Left ventricle myocardium superior (tissue), 1 donor: ENCODE measurements at places on chromosomes 11 and 22. TPM values are rescaled to one million over a fixed set of nuclear protein-coding genes. Genes with fewer than 3 reads are reported as not detected.
A peak's percentile ranks its signal among the peaks of the same experiment; 100 is the strongest.

DNA sequence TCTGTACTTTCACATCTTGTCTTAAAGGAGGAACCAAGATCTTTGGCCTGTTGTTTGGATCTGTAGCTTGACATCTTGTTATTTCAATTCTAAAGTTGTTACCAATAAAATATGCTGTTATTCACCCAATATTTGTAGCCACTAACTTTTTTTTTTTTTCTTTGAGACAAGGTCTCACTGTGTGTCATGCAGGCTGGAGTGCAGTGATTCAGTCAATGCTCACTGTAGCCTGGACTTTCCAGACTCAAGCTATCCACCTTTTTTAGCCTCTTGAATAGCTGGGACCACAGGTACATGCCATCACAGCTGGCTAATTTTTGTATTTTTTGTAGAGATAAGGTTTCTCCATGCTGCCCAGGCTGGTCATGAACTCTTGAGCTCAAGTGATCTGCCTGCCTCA lies 769.4 kb downstream of the DLG2 start:
- no peak for DNase-seq

- peak; percentile 75 for DNase-seq
These were observed 2.6 kb upstream of the LTBP3 start for GRCh38 chr11:65560555-65561418.

- DNase-seq: peak; percentile 31
These were observed 71.4 kb downstream of the SLC1A2 start for GRCh38 chr11:35347921-35348331.

- DNase-seq: no peak
These were observed 39.3 kb upstream of the BSX start for GRCh38 chr11:123020968-123021367.

DNA sequence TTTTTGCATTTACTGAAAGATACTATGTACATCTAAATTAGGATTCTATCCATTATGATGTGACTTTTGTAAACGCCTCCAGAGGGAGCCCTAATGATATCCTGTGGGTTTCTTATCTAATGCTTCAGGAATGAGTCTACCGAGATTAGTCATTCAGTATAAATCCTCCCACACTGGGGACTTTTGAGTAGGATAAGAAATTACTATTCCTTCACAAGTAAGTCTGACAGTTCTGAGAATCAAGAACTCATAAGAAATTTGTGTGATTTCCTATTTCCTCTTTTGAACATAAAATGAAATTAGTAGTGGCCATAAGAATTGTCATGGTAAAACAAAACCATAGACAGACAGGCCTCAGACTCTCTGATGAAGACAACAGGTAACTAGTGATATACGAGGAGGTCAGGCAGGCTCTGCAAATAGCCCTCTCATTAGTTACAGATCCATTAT lies 10.0 kb upstream of the OR5M1 start:
- DNase-seq: no peak

GRCh38 chr11:11871991-11872401 lies 30.2 kb downstream of the USP47 start:
- DNase-seq: no peak

DNA sequence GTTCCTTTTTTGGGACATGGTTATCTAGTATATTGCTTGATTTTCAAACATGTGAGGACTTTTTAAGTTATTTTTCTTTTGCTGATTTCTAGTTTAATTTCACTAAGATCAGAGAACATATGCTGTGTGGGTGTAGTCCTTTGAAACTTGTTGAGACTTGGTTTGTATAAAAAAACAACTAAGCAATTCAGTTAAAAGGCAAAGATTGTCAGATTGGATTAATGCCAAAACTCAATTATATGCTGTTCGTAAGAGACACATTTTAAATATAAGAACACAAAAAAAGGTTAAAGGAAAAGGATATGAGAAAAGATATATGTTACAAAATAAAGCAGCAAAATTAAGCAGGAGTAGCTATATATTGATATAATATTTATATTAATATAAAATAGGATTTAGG lies 17.8 kb upstream of the RRM1 start:
- no peak for DNase-seq

- DNase-seq: peak; percentile 64
These were observed 87.0 kb downstream of the CSNK2A3 start for GRCh38 chr11:11265994-11266606.

DNA sequence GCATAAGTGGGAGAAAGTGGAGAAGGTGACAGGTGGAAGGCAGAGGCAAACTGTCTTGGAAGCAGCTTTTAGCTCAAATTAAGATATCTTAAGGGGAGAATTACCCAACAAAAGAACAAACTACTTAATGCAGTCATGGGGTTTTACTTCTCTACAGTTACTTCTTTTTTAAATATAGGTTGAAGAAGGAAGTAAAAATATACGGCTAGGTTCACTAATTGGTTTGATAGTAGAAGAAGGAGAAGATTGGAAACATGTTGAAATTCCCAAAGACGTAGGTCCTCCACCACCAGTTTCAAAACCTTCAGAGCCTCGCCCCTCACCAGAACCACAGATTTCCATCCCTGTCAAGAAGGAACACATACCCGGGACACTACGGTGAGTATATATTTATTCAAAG lies 40.8 kb downstream of the PDHX start:
- no peak for DNase-seq

DNA sequence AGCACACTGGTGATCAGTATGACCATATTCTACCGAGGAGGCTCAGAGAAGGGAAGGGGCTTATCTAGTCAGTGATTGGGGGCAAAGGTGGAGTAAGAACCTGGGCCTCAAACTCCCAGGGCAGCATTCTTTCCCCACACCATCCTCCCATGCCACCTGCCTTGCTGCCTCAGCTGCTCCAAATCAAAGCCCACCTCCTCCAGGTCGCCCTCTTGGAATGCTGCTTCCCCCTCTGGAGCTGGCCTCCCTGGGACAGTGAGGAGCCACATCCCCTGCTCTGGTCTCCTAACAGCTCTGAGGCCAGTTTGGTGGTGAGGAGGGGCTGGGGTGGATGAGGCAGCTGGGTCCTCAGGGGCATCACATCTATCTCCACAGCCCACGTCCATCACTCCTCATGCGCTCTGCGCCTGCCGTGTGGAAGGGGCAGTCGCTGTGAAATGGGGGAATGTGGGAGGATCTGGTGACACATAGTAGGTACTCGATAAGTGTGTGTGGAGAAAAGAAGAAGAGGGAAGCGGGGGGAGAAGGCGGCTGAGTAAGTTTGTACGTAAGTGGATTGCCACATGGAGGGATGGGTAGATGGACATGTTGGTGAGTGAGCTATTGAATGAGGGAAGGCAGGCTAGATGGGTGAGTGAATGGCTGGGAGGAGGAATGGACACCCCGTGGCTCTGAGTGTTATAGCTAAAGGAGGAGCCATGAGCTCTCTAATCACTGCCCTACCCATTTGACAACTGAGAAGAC lies 16.1 kb upstream of the ARHGEF17 start:
- no peak for DNase-seq

DNA sequence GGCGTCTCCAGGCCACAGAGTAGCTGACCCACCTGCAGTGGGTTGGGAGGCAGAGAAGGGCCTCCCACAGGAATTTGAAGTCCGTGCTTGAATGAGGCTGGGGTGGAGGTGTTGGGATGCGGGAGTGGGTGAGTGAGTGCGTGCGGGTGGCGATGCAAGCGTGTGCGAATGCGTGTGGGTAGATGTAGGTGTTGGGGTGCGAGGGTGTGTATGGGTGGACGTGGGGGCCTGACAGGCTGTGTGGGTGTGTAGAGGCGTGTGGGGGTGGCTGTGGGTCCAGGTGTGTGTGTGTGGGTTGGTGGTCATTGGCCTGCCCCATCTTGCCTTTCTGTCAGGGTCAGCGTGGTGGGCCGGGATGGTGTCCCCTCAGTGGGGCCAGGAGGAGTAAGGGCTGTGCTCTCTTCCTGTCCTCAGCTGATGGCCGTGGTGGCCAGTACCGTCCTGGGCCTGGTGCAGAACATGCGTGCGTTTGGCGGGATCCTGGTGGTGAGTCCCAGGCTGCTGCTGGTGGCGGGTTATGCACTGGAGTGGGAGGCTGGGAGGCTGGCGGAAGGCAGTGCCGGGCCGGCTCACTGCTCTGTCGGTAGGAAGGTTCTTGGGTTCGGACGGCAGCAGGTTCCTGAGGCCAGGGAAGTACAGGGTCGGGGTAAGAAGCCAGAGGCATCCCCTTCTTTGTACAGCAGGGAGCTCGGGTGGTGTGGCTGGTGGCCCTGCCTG lies 35.0 kb downstream of the TPCN2 start:
- no peak for DNase-seq

DNA sequence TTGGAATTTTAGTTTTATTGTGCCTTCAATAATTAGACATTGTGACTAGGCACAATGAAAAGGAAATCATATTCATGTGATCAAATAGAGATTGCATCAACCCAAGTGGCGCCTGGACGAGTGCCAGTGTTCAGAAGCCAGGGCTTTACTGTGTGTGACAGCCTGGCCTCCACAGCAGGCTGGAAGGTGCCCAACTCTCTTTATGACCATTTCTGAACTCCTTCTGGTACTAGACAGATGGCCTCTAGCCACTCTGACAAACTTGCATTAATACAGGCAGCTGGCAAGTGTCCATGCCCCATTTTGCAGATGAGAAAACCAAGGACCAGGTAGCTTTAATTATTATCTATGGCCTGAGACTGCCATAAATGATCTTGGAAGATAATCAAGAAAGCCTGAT lies 8.3 kb upstream of the POU2AF1 start:
- DNase-seq: no peak

GRCh38 chr11:78916759-78917158 lies 342.1 kb upstream of the NARS2 start:
- DNase-seq: no peak

GRCh38 chr11:14676068-14676467 lies 32.5 kb downstream of the PDE3B start:
- no peak for DNase-seq

DNA sequence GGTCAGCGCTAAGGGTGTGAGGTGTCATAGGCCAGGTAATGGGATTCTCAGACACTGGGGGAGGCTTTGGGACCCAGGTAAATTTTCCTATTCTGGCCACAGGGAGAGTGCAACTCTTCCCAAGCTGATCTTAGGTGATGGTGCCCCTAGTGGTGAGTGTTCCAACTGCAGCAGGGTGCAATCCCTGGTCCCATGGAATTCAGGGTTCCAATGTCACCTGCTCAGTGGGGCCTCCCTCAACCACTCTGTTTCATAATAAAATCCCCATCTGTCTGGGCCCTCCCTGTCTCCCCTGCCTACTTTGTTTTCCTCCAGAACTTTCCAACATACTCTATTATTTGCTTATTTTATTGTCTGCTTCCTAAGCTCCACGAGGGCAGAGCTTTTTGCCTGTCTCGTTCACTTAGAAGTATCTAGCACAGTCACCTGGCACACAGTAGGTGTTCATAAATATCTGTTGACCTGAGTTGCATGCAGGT lies 2.9 kb upstream of the SGSM1 start:
- peak; percentile 59 for DNase-seq

DNA sequence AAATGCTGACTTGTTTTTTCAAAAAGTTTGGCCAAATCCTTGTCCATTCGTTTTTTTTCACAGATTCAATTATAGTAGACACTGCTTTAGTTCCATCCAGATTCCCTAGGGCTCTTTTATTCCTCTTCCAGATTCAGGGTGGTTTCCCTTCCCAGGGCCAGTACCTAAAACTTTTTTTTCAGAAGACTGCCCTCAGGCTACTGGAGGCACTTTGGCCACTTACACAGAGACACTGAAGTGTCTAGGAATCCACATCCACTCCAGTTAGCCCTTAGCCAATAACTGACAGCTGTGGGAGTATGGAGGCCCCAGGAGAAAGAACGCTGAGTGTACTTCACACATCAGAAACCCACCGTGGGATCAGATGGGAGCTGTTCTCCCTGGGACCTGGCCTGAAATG lies 77.3 kb downstream of the CCDC34 start:
- no peak for DNase-seq

DNA sequence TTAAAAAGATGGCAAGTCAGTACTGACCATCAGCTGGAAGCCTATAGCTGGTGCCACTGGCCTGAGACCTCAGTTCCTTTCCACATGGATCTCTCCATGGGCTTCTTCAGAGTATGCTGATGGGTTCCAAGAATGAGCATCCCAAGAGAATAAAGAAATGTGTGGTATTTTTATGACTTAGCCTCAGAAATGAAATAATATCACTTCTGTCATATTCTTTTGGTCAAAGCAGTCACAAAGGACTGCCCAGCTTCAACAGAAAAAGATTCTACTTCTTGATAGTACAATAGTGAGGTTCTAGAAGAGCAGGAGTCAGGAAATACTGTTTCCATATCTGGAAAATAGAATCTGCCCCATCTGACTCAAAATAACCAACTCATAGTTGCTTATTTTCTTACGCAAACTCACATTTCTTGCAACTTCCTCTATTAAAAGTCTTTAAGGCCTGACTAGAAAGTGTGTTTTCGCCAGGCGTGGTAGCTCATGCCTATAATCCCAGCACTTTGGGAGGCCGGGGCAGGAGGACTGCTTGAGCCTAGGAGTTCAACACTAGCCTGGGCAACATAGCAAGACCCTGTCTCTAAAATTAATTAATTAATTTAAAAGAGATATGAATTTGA lies 116.9 kb downstream of the SIK3 start:
- no peak for DNase-seq

DNA sequence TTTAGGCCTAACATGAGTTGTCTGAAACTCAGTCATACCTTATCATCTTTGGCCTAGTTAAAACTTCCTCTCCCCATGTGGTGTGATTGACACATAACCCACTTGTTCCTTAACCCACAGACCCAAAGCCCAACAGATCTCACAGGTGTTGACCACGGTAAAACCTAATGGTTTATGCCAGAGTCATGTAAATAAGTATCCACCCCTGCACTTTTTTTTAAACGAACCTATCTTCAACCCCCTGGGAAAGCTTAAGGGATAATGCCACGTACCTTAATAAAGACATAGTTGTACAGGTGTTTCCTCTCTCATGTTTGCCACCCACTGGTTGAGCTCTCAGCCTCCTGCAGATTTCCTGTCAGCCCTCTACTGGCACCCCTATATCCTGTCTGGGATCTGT lies 709.3 kb upstream of the CCDC179 start:
- no peak for DNase-seq

DNA sequence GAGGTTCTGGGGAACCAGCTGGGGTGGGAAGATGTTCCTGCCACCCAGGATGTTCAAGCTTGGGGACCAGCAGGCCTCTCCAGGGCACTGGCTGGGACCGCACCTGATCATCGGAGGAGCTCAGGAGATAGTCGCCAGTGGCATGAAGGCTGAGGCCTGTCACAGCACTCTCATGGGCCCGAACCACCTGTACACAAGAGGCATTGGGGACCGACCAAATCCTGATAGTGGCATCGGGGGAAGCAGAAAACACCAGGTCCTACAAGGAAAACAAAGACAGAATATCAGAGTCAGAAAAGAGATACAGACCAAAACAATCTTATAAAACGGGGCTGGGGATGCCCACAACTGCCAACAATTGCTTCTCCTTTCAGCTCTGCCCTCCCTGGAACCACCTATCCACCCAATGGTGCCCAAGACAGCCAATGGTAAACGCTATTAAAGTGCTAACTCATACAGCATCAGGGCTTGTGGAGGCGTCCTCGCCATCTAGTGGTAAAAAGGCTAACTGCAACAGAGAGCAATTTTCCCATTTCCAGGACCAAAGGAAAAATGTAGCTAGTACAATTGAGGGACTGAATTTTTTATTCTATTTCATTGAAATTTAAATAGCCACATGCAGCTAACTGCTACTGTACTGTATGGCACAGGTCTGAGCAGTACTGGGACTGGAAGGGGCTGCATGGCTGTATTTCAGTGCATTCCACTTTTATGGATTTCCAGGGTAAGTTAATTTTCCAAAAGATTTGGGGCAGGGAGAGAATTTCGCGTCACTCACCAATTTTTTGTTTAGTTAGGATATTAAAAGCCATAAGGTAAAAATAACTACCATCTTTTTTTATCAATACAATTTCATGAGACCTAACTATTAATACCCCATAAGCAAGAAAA lies 7.1 kb downstream of the PRPF19 start:
- DNase-seq: no peak

The BACE1-AS gene
- 8.5 TPM for total RNA-seq

The LRRC4C gene
- 0.57 TPM for total RNA-seq

The NUDT22 gene
- 73.9 TPM for total RNA-seq

The PKNOX2 gene
- total RNA-seq: 7.6 TPM

The PHETA2 gene
- 2.7 TPM for total RNA-seq
